HAP-1 (cell line): ENCODE measurements at places on chromosomes 7 and 10.

DNA sequence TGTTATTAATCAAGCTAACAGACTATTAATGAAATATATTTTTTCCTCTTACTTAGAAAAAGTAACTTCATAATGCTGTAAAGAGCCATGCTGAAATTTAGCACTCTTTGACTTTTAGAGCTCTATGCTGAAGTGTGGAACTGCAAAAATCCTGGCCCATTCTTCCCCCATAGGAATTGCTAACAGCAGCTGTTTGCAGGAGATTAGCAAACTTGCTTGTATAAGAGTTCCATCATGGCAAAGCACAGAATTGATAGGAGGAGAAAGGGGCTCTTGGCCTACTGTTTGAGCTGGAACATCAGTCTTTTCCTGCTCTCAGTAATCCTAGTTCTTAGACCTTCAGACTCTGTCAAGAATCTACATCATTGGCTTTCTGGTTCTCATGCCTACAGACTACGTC lies 18.3 kb upstream of the GNAT3 start:
- no peak for DNase-seq

GRCh38 chr10:93589648-93590562 lies 11.1 kb downstream of the RBP4 start:
- no peak for DNase-seq

DNA sequence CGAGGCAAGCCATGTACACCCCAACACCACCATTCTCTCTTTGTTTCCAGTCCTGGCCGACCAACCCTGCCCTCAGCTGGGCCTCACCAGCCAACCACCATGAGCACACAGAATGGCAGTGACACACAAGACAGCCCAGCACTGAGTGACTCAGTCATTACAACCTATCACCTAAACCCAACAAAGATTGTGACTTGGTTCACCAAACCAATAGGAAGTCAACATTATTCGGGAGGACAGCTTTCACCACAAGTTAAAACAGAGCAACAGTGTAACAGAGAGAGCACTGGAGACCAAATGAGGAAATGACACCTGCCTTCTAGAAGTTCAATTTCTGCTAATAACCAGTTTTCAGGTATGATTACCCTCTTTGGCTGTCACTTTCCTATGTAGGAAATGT lies 72.1 kb downstream of the DNMBP start:
- no peak for DNase-seq

GRCh38 chr10:132075909-132076577 lies 10.3 kb downstream of the JAKMIP3 start:
- no peak for DNase-seq

DNA sequence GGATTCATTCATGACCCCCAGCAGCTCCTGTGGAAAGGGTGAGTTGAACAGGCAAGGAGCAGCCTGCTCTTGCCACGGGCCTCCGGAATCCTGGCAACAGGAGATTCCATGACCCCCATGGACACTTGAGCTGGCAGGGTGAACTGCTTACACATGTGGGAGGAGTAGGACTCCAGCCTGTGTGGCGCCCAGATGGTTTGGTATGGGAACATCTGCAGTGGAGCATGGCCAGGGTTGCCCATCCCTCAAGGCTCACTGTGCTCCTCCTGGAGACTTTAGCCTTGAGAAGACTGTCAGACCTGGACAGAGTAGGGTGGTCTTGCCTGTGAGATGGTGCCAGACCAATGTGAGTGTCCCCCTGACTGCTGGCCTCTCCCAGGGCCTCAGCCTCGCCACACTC lies 57.0 kb downstream of the HECTD2 start:
- DNase-seq, result no peak

DNA sequence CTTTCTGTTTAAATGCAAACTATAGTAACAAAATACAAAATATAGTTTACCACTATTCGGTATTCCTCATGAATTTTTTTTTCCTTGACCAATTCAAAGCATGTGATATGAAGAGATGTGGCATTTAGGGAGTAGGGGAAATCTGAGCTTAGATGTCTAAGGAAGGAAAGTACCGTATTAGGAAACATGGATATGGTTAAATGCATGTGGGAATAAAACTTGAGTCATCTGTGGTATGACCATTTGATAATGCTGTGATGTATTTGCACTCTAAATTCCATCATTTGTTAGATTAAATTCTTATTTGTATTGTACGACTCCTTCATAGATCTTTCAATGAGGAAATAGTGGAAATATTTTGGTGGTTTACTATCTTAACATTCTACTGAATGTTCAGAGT lies 19.7 kb downstream of the AHR start:
- DNase-seq, result no peak

DNA sequence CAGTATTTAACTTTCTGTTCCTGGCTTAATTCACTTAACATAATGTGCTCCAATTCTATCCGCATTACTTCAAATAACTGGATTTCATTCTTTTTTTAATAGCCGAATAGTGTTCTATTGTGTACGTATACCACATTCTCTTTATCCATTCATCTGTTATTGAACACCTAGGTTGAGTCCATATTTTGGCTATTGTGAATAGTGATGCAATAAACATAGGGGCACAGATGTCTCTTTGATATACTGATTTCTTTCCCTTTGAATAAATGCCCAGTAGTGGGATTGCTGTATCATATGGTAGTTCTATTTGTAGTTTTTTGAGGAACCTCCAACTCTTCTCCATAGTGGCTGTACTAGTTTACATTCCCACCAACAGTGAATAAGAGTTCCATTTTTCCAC lies 25.5 kb upstream of the TSPAN33 start:
- DNase-seq, result no peak

- no peak for DNase-seq
Measured at GRCh38 chr10:36837416-36837815, 288.0 kb upstream of the ANKRD30A start.

GRCh38 chr10:43231523-43232078 lies 35.3 kb downstream of the RASGEF1A start:
- DNase-seq, result peak; percentile 2

- peak; percentile 77 for DNase-seq
Measured at GRCh38 chr7:140010194-140010895, 52.4 kb downstream of the PARP12 start.

DNA sequence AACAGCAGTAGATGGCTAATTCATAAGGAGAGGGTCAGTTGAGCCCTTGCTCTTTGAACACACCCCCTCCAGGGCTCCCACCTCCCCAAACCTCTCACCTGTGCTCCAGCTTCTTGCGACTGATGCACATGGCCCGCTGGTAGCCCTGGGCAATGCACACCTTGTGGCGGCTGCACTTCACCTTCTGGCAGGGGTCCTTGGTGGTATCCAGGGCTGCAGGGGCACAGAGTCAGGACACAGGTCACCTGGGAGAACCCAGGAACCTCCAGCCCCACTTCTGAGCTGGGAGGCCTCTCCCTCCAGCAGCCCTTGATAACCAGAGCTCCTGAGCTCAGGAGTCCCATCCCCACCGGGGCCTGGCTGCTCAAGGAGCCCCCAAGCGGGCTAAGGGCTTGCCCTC lies 16.3 kb downstream of the SPOCK2 start:
- no peak for DNase-seq

- no peak for DNase-seq
Measured at GRCh38 chr7:41536122-41536872, 166.6 kb downstream of the INHBA start.

GRCh38 chr7:85184599-85185423 lies 2.0 kb downstream of the SEMA3D start:
- DNase-seq, result peak; percentile 72

GRCh38 chr7:144869082-144869481 lies 33.2 kb upstream of the TPK1 start:
- DNase-seq, result no peak

DNA sequence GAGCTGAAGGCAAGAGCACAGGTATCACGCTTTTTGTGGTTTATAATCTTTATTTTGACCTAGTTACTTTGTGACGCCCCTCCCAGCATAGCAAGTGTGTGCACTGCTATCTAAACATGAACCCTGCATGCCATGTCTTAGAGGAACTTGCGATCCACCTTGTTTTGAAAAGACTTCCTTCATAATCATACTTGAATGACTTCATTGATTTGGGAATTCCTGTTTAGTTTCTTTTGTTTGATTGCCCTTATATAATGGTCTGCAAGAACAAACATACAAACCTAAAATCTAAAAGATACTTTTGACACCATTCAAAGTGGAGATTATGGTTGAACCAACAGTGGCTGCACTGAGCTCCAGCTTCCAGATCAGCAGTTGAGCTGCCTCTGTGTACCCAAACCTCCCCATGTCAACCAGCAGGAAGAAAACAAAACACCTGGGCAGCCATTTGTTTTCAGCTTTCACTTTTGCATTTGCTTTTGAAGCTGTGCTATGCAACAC lies 132.6 kb downstream of the CELF2 start:
- no peak for DNase-seq

GRCh38 chr10:184911-185310 lies 49.7 kb downstream of the ZMYND11 start:
- DNase-seq, result no peak

GRCh38 chr7:102450242-102450641 lies 14.4 kb downstream of the ALKBH4 start:
- DNase-seq, result no peak

- no peak for DNase-seq
Measured at GRCh38 chr10:1278306-1278705, 222.1 kb downstream of the WDR37 start.

- no peak for DNase-seq
Measured at GRCh38 chr7:112297681-112298080, 91.2 kb downstream of the ZNF277 start.
